ENCODE measurements at places on chromosomes 11 and 22. TPM values are rescaled to one million over a fixed set of nuclear protein-coding genes. Genes with fewer than 3 reads are reported as not detected.

SLC17A6 gene
- total RNA-seq = not detected

FJX1 gene
- total RNA-seq = 10.0 TPM

LSP1 gene
- not detected for total RNA-seq

CSF2RB gene
- not detected for total RNA-seq

ART5 gene
- not detected for total RNA-seq

OR4A16 gene
- not detected for total RNA-seq

OR52H1 gene
- not detected for total RNA-seq

DNA sequence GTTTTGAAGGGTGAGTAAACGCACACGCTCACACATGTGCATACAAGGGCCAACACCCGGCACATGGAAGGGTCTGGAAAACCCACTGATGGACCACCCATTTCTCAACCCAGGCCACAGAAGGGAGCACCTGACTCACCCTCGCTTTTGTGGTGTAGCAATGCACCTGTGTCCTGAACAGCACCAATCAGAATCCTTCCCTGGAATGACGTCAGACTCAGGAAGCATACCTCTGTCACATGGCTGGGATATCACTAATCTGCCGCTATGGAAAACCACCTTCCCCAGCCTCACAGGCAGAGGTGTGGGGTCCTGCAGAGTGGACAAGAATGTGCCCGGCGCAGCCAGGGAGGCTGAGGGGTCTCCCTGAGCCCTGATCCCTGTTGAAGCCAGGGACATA, 9.0 kb upstream of the OSM start:
- DNase-seq = no peak

- peak; percentile 14 for DNase-seq
These were observed 1.1 kb downstream of the PELI3 start for GRCh38 chr11:66467756-66468155.

- no peak for DNase-seq
These were observed 94.5 kb downstream of the MICAL3 start for GRCh38 chr22:17929909-17930308.

GRCh38 chr22:33975841-33976240, 55.6 kb upstream of the LARGE1 start:
- no peak for DNase-seq

GRCh38 chr11:73294604-73295003, 13.5 kb upstream of the ARHGEF17 start:
- DNase-seq = no peak

GRCh38 chr11:95045812-95046211, 3.4 kb upstream of the KDM4F start:
- peak; percentile 95 for DNase-seq

- DNase-seq = no peak
These were observed 1178.0 kb downstream of the JRKL start for GRCh38 chr11:97567801-97568200.

DNA sequence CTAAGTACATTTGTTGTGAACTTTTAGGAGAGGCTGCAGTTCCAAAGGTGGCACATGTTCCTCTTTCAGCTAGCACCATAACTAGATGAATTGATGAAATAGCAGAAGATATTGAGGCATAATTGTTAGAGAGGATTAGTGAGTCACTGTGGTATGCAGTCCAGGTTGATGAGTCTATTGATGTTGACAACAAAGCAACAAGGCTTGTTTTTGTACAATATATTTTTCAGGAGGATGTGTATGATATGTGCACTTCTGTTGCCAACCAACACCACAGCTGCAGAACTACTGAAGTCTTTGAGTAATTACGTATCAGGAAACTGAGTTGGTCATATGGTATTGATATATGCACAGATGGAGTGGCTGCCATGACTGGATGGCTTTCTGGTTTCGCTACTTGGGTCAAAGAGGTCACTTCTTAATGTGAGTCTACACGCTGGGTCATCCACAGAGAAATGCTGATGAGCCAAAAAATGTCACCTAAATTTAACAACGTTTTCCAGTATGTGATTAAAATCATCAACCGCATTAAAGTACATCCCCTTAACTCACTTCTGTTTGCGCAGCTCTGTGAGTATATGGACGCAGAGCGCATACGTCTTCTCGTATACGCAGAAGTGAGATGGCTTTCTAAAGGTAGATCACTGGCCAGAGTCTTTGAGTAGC, 261.3 kb upstream of the ANO5 start:
- DNase-seq = no peak

DNA sequence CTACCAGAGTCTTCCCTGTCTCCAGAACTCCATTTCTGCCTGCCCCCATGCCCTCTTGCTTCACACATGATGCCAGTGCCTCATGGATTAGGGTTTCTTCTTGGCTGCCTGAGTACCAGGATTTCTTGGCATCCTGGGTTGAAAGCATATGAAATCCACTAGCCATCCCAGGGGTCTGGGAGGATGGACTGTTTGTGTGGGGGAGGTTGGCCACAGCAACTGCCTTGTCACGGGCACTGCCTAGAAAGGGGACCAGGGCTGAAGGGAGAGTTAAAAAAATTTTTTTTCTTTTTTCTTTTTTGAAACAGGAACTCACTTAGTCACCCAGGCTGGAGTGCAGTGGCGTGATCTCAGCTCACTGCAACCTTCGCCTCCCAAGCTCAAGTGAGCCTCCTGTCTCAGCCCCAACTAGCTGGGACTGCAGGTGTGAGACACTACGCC, 4.2 kb downstream of the USP35 start:
- DNase-seq = no peak

DNA sequence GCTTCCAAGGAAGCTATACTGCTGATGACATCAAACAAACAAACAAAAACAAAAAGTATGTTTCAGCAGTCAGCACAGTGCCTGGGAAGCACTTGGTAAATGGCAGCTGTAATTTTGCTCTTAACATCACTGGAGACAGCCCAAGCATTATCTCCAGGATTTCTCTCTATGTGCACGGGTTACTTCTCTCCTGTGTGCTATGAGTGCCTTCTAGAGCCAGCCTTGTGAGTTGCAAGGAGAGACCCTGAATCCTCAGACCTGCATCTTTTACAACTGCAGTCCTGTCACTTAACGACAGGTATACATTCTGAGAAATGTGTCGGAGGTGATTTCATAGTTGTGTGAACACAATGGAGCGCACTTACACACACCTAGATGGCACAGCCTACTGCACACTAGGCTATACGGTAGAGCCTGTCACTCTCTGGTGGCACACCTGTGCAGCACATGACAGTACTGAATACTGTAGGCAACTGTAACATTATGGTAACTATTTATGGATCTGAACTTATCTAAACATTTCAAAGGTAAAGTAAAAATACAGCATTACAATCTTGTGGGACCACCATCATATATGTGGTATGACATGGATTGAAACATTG, 662.5 kb upstream of the B3GAT1 start:
- DNase-seq = peak; percentile 21

GRCh38 chr11:57460022-57460757, at the start of gene RTN4RL2:
RTN4RL2 (plus strand) TSS chr11:57460528; CDS start chr11:57460866, 338 bp downstream.
- DNase-seq = peak; percentile 57

- no peak for DNase-seq
These were observed 49.8 kb downstream of the SMCO4 start for GRCh38 chr11:93493252-93493897.

All from SK-MEL-5 (cell line).